ENCODE measurements at places on chromosomes 3 and 15. TPM values are rescaled to one million over a fixed set of nuclear protein-coding genes. Genes with fewer than 3 reads are reported as not detected.

The GPR87 gene
- total RNA-seq, result 16.7 TPM

The GABRR3 gene
- total RNA-seq, result not detected

The TYRO3 gene
- total RNA-seq, result 5.2 TPM

The CRELD1 gene
- 43.0 TPM for total RNA-seq

The IGSF11 gene
- total RNA-seq, result not detected

The POU1F1 gene
- total RNA-seq, result not detected

The TM2D3 gene
- 30.0 TPM for total RNA-seq

The PRR20G gene
- total RNA-seq, result not detected

The ITPKA gene
- 115 TPM for total RNA-seq

The GUCA1C gene
- total RNA-seq, result not detected

The PLCL2 gene
- 3.4 TPM for total RNA-seq

The GOLGA6B gene
- total RNA-seq, result not detected

DNA sequence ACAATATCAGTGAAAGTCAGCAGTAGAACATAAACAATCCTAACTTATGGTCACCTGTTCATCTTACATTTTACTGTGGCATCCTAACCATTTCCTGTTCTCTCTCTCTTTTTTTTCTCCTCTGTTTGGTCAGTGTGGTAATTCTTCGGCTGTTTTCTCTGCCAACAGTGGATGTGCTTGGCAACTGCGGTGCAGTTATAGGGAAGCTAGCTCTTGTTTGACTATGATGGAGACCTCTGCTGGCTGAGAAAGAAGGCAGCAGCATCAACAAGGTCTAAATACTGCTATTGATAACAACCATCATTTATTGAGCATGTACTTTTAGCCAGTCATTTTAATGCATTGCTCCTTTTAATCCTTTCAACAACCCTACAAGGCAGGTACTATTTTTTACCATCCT is 723 bp upstream of the DRD3 start:
- DNase-seq, result no peak

GRCh38 chr3:176469694-176470205 is 727.5 kb downstream of the TBL1XR1 start:
- no peak for DNase-seq

DNA sequence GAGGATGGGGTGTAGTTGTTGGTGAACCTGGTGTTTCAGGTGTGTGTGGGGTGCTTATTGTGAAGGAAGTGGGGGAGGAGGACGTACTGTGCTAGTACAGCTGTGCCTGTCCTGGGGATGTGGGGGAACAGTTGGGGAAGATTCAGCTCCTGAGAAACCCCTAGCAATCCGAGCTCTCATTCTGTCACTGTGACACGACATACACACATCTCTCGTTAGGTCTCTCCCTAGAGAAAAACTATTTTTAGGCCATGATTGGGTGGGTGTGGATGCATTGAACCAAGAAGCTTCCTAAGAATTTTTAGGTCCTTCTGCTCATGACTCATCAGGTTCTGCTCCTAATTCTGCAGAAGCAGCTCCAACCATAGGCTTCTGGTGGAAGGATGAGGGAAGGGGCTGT is 54.3 kb downstream of the SLC30A4 start:
- DNase-seq, result no peak

DNA sequence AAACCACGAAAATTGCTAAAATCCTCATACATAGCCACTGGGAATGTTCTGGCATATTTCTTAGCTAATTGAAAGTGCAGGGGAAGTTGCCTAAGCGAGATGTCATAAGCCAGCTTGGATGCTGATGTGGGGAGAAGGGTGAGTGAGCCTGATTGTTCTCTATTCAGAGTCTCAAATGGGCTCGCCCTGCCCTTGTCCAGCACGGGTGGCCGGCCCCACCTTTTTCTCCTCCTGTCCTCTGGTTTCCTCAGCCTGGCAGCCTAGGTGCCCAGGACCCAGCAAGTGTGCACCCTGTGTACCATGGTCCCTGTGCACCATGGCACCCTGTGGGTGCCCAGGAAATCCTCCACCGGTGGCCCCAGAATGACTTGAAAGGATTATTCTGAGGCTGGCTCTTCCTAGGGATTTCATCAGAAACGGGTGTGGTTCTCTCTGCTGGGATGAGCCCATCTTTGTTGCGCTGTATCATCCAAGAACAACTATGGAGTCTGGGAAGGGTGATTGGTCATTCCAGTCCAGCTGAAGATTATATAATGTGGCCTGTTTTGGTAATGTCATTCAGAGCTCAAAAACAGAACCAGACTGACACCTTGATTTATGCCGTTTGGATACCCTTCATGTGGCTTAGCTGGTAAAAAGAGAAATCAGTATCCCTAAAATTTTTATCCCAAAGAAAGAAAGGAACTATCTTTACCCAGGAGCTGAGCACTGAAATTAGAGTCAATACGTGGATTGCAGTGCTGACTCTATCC is 150.8 kb upstream of the BHLHE40 start:
- DNase-seq, result no peak

GRCh38 chr3:189368384-189368783 is 196.6 kb downstream of the TPRG1 start:
- DNase-seq, result no peak

DNA sequence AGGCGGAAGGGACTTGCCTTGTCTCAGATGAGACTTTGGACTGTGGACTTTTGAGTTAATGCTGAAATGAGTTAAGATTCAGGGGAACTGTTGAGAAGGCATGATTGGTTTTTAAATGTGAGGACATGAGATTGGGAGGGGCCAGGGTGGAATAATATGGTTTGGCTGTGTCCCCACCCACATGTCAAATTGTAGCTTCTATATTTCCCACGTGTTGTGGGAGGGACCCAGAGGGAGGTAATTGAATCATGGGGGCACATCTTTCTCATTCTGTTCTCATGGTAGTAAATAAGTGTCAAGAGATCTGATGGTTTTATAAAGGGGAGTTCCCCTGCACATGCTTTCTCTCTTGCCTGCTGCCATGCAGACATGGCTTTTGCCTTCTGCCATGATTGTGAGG is 89.2 kb downstream of the CGGBP1 start:
- no peak for DNase-seq

GRCh38 chr3:124569761-124570160 is 160.5 kb upstream of the UMPS start:
- DNase-seq, result no peak

GRCh38 chr3:186100398-186100797 is 8.5 kb downstream of the ETV5 start:
- DNase-seq, result no peak

DNA sequence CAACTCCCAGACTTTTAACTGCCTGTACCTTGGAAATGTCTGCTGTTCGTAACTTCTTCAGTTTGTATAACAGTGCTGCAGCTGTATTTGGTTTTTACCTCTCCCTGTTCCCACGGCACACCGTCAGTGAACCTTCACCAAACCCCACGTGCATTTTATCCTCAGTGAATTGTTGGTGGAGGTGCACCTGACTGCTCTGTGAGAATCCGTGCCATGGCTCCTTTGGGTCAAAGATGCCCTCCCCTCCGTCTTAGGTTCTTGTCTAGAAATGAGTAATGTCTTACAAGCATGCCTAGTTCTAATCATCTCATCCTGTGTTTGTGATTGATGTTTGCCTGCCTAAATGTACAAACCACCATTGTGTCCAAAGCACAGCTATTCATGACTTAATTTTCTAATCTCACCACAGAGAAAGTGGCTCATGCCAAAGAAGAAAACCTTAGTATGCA is 28.2 kb downstream of the TPM1 start:
- no peak for DNase-seq

GRCh38 chr3:65856907-65857306 is 181.8 kb downstream of the MAGI1 start:
- DNase-seq, result no peak

GRCh38 chr15:74835312-74835823 is 7.6 kb downstream of the ULK3 start:
- no peak for DNase-seq

GRCh38 chr15:50181201-50181968 is 611 bp upstream of the SLC27A2 start:
- DNase-seq, result no peak

- no peak for DNase-seq
Observed at GRCh38 chr15:52466134-52466701, 62.5 kb downstream of the MYO5A start.

DNA sequence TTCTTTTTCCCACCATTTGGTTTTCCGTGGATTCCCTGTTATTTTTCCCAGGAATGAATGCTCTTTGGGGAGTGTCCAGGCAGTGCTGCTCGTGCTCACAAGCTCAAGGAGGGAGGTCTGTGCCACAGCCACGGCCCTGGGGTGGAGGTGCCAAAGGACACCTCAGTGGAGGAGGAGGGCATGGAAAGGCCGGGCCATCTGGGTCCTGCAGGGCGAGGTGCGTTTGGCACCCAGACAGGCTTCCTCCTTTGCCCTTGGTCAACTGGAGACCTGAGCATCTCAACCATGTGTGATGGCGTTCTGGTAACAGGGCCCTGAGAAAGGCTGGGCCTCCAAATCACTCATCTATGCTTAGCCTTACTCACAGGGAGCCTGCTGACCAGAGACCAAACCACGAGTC is 25.4 kb downstream of the KY start:
- DNase-seq, result no peak

GRCh38 chr3:120858521-120858920 is 49.5 kb upstream of the STXBP5L start:
- DNase-seq, result no peak

- DNase-seq, result no peak
Observed at GRCh38 chr15:74203914-74204431, 1.4 kb upstream of the STRA6 start.

- DNase-seq, result no peak
Observed at GRCh38 chr3:147963711-147964110, 554.5 kb downstream of the ZIC1 start.

- no peak for DNase-seq
Observed at GRCh38 chr3:124292329-124292728, 300.4 kb upstream of the ROPN1 start.

DNA sequence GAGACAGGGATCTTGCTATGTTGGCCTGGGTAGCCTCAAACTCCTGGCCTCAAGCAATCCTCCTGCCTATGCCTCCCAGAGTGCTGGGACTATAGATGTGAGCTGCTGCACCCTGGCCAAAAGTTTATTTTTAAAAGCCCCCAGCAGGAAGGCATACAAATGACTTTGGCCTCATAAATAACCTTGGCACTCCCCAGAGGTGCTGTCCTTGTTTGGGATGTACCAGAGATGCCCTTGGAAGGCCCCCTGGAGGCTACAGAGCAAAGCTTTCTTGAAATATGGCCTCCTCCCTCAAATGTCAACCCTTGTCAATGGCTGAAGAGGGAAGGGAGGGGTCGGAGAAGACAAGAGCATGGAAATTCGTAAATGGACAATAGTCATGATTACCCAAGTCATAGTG is 14.0 kb upstream of the RTP3 start:
- DNase-seq, result no peak

GRCh38 chr15:39025321-39025720 is 460.7 kb upstream of the RASGRP1 start:
- DNase-seq, result no peak

GRCh38 chr15:22811640-22812039 is 25.2 kb downstream of the NIPA1 start:
- no peak for DNase-seq

DNA sequence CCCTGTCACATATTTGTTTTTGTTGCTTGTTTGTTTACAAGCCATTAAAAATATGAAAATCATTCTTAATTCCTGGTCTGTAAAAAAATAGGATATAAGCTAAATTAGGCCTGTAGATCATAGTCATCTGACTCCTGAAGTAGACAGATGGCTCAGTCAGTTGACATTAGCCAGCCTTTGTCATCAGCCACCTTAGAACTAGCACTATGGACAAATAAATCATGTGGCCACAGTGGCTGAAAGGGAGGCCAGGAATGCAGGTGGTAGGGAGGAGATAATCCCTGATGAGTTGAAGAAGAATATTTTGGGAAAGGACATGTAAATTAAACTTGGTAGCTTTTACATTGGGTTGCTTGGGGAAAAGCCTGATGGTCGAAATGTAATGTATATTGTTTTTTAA is 1544.9 kb downstream of the SI start:
- DNase-seq, result no peak

- DNase-seq, result no peak
Observed at GRCh38 chr15:92801774-92802464, 98.2 kb upstream of the CHD2 start.

- DNase-seq, result peak; percentile 29
Observed at GRCh38 chr15:26891448-26892181, 24.8 kb downstream of the GABRA5 start.

DNA sequence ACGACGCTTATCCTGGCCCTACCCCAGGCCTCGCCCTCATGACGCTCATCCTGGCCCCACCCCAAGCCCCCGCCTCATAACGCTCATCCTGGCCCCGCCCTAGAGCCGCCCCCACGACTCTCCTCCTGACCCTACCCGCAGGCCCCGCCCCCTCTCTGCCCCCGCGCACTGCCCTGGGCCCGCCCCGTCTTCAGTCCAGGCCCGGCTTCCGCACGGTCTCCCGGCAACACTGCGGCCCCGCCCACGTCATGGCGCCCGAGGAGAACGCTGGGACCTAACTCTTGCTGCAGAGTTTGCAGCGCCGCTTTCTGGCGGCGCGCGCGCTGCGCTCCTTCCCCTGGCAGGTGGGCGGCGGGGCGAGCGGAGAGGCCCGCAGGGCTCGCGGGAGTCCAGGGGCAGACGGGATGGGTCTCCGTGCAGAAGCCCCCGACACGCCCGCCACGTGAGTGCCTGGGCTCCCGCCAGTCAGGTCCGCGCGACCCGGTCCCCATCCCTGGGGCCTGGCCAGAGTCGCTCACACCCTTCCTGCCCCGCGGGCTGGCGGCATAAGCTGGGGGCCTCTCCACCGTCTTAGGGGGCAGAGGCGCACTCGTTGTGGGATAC is 52.5 kb upstream of the ROPN1B start:
- DNase-seq, result peak; percentile 70

GRCh38 chr15:89893027-89893426 is 767 bp downstream of the AP3S2 start:
- DNase-seq, result no peak

All from kidney epithelial cell (primary cell).